NCI-H2081 treated with DMSO at 0.1 percent for 48 hours (cell line): ENCODE measurements at places on chromosomes 5 and 9.

DNA sequence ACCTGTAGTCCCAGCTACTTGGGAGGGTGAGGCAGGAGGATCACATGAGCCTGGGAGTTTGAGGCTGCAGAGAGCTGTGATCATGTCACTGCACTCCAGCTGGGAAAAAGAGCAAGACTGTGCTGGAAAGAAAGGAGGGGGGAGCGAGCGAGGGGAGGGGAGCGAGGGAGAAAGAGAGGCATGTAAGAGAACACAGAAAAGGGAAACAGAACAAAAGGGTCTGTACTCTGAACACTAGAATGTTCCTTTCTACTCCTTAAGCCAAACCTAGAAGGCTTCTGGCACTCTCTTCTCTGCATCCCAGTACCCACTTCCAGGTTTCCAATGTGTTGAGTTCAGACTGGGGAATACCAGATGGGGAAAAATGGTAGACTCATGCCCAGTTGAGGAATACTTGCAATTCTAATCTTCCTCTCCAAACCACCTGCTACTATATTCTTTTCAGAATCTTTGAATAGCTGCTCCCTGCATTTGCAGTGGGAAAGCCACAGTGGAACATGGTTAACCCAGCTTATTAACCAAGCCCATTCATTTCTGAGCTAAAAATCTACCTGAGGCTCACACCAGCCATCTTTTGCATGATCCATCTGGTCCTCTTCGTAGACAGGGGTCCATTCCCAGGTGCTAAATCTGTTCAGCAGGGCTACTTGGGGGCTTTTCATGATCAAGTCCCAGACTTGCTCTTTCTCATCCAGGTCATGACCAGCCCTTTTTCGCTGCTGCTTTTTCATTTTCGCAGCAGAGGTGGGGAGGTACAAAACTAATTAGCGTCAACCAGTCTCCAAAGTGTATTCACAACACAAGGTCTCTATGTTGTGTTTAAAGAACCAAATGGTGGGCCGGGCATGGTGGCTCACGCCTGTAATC lies 34.9 kb downstream of the SEMA4D start:
- no peak for DNase-seq

DNA sequence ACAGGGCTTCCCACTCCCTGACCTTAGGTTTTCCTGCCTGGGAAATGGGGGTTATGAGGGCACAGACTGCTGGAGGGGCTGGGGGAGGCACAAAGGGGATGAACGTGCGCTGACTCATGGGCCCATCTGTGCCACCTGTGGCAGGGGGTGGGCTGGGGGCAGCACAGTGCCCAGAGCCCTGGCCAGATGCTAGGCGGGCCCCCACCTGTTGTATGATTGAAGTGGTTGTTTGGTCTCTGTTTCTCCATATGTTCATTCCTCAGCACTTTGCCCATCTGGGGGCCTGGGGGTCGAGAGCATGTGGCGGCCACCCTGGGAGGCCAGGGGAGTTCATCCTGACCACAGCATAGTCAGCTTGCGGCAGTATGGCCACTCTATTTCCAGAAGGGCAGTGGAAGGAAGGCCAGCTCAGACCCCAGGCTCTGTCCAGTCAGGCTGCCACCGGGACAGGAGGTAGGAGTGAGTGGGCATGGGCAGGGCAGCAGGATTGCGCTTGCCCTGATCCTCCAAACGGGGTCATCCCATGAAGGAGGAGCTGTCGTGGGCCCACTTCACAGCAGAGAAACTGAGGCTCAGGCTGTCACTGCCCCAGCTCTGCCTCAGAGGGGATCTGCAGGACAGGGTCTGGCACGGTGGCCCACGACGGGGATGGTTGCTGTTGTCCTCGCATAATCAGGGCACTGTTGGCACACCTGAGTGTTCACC lies 841 bp upstream of the NINJ1 start:
- no peak for DNase-seq

DNA sequence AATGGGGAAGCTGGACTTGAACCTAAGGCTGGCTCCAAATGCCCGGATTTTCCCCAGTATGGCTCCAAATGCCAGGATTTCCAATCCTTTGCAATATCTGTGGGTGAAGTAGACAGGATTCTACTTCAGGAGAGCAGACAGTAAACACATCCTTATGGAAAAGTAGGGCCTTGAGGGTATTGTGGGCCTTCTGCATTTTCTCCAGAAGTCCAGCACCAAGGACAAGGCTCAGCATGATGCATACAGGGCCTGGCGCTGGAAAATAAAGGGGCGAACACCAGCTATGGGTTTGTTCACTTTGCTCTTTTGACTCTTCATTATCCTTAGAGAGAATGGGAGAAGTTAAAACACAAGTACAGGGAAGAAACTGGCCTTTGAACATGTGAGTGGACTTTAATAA lies 347.5 kb downstream of the SEMA5A start:
- no peak for DNase-seq

DNA sequence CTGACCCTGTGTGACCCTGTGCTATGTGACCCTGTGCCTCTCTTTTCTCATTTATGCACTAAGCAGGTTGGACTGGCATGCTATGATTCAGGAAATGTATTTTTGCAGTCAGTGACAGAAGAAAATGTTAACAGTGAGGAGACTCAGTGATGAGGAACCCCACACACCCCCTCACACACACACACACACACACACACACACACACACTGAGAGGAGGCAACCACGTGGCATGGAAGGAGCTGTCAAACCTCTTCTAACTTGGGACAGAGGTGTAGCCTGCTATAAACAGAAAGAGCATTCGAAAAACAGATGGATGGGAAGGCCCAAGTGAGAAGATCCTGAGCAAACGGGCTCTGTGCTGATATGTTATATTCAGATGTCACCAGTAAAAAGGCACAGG lies 57.9 kb upstream of the GRIA1 start:
- DNase-seq: no peak

DNA sequence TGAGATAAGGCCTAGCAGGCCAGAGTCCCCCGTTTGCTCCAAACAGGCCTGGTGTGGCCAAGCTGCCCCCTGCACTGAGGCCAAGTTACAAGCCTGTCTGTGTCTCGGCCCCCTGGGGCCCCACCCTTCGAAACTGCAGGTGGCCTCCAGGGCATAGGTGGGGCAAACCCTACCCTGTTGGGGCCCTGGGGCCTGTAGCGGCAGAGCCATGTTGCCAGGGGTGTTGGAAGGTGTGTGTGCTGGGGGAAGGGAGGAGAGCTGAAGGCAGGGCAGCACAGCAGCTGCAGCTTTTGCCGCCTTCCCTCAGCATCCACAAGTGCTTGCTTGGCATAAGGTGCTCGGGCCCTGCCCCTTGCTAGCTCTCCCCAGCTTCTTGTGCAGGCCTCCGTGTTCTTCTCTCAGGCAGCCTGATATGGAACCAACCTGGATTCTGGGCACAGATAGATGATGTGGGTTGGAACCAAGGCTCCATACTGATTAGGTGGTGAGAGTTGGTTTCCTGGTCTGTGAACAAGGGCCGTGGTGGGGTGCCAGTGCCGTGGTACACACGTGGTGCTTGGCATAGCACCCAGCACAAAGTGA lies 12.7 kb downstream of the IRF1 start:
- no peak for DNase-seq

- DNase-seq: no peak
Observed at GRCh38 chr5:40549616-40550015, 130.1 kb upstream of the PTGER4 start.

- DNase-seq: no peak
Observed at GRCh38 chr5:42982107-42982622, 58.0 kb downstream of the ANXA2R start.

- DNase-seq: no peak
Observed at GRCh38 chr5:150618588-150619281, 21.7 kb upstream of the SYNPO start.

- no peak for DNase-seq
Observed at GRCh38 chr5:155765715-155766114, 561.2 kb upstream of the SGCD start.

DNA sequence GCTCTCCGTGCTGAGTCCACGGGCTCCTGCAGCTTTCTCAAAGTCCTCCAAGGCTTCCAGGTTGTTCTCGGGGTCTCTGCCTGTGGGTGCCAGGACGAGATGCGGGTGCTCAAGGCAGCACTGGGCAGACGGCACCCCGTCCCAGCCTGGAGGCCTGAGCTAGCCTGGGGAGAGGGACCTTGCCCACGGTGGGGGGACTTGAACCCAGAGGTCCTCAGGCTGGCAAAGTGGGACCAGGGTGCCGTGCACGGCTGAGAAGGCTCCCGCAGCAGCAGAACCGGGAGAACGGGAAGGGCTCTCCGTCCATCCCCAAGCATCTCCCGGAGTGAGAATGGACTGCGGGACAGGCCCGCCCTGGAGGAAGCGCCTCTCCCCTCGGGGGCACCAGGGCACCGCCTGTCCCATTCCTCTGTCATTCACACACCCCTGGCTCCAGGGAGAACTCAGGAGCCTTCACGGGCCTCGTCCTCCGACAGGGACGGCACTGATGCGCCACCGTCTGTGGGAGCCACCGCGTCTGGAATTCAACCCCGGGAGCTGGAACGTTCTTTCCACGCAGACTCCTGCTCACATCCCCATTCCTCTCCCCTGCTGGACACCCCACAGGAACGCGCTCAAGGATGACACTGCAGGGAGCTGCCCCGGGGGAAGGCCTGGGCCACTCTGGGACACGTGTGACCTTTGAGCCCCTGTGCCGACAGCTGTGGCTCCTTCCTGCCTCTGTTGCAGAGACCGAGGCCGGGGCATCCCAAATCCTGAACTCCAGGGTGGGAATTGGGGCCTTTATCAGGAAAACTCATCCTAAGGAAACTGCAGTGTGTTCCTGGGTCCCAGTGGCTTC lies 16.3 kb upstream of the OBP2B start:
- no peak for DNase-seq

DNA sequence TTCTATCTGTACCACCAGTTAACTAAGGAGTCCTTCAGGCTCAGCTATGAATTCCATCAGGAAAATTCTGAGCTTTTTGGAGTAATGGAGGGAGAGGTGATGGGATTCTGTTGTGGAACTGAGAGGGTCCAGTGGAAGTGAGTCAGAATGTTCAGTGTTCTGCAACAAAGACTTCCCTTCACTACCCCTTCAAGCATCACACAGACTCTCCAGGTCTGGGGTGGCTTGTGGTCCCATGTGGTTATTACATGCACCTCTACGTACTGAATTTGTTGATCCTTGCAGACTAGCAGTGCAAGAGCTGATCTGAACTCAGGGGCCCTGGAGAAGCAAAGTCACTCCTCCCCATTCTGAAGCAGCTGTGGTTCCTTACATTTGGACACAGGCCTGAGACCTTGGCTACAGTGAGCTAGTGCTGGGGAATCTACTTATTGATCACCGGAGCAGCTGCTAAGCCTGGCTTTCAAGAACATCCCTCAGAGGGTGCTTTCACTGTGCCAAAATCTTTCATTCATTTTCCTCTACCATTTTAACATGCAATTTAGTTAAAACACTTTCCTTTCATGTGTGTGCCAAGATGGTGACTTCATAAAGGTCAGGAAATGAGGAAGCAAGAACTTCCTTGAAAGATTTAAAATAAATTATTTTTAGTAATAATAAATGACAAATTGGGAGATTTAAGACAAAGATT lies 75.0 kb upstream of the TNC start:
- DNase-seq: no peak

DNA sequence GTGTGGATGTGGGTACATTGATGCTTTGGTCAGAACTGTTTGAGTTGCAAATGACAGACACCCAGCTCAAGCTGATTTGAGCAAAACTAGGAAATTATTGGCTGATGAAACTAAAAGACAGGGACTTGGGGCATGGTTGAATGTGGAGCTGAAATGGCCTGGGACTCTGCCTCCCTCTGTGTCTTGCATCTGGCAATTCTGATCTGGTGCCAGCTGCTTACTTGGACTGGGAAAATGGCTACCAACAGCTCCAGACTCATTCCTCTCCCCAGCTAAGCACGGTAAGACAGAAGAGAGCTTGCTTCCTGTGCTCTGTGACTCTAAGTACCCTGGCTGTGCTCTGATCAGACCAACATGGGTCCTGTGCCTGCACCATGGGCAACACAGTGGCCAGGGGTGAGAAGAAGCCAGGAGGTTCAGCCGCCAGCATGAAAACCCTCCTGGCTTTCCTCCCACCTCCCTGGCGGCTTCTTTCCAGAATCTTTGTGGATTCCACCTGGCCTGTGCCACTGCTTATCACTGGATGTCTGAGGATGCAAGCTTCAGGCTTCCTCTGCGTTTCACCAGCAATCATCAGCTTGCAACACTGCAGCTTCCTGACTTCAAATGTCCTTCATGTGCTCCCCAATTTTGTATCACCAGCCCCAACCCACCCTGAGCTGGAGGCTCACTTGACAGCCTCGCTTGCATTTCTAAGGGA lies 44.1 kb downstream of the C5orf15 start:
- DNase-seq: no peak

- no peak for DNase-seq
Observed at GRCh38 chr9:131668057-131668438, 71.8 kb downstream of the RAPGEF1 start.

- DNase-seq: no peak
Observed at GRCh38 chr9:125963932-125964331, 216.8 kb downstream of the PBX3 start.

- no peak for DNase-seq
Observed at GRCh38 chr5:82446809-82447208, 168.7 kb upstream of the RPS23 start.

GRCh38 chr5:164431634-164432304 lies 926.4 kb downstream of the MAT2B start:
- no peak for DNase-seq

GRCh38 chr5:9156282-9156681 lies 389.6 kb downstream of the SEMA5A start:
- DNase-seq: no peak

DNA sequence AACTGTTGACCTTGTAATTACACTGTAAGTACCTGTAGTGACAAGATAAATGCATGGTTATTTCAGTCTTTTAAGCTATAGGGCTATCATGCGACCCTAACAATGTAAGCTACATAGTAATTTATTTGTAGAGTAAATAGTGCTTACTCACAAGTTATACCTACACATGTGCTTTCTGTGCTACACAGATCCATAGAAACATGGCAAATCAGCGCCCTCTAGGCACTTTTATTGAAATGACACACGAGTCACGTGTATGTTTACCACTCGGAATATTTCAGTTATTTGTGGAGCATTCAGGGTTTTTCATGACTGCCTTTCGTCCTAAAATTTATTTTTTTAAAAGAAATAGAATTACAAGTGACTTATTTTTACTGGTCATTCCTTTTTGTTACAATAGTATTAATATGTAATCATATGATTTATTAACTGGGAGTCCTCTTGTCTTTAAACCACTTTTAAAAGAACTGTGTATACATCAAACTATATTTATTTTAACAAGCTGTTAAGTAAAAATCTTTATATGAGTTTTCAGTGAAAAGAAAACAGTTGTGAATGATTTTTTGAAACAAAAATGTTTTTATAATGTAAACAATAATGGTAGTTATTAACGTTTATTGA lies 1242.3 kb upstream of the WWC1 start:
- peak; percentile 99 for DNase-seq

DNA sequence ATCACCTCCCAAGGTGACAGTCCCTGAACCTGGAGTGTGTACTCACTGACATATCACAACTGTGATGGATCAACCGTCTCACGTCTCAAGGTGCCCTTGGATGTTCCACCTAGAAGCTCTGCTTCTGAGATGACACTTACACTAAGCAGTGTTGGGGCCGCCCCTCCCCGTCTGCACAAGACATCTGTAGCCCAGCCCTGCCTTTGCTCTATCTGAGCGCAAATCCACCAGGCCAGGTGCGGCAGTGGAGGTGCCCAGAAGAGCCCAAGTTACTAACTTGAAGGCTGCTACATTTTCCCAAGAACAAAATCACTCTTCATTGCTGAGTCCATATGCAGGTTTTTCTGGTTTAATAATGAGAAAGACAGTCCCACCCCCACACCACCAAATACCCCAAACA lies 148.3 kb downstream of the FSTL4 start:
- DNase-seq: no peak
